ENCODE measurements at places on chromosomes 2 and 18.

DNA sequence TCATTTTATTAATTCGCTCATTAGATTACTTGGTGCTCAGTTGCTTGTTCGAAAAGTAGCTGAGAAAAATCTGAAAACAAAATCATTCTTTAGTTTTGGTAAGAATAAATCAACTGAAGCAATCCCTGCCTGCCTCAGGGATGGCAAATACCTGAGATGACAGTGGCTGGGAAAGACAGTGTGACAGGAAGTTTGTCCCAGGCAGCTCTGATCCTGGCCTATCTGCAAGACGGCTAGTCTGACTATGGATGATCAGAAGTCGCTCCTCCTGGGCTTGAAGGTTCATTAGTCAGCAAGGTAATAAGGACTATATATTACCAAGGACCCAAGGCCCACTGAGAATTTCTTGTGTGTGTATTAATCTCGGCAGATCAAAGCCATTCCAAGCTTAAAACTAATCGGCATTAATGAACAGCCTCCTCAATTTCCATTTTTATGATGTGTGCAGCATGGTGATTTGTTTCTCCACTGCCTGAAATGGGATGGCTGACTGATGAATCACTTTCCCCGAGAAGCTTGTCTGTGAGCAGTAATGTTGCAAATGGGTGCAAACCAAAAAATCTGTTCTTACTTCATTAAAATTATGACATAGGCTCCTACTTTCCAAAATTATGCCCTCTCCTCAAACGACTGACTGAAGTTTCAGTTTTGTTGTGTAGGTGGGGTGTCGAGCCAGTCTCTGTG is 199.9 kb downstream of the ACTR3 start:
- DNase-seq: peak; percentile 8

DNA sequence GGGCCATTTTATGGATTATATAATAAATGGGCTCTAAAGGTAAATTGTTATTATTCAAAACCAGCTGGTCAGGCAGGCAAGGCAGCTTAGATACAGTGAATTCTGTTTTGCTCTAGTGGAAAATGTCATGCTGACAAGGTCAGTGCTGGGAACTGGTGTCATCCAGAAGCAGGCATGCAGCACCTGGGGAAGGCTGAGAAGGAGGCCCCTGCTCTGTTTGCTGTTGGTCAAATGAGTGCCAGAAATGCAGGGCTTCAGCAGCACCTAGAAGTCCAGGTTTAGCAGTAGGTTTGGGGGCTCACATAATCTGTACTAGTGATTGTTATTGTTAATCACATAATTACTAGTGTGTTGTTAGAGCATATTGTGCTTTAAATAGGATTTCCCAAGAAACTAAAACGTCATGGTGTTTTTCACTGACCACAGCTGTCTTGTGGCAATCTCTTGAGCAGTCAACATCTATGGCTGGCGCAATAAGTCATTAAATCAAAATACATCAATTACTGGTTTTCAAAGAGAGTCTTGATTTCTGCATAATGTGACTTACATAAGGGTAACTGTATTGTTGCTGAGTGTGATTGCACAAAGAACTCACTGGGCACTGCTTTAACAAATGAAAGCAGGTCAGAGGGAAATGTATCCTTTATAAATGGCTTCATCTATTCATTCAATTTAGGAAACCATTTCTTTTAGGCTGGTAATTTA is 99.1 kb downstream of the MYO3B start:
- DNase-seq: no peak

GRCh38 chr2:152466041-152466440 is 131.1 kb downstream of the FMNL2 start:
- no peak for DNase-seq

DNA sequence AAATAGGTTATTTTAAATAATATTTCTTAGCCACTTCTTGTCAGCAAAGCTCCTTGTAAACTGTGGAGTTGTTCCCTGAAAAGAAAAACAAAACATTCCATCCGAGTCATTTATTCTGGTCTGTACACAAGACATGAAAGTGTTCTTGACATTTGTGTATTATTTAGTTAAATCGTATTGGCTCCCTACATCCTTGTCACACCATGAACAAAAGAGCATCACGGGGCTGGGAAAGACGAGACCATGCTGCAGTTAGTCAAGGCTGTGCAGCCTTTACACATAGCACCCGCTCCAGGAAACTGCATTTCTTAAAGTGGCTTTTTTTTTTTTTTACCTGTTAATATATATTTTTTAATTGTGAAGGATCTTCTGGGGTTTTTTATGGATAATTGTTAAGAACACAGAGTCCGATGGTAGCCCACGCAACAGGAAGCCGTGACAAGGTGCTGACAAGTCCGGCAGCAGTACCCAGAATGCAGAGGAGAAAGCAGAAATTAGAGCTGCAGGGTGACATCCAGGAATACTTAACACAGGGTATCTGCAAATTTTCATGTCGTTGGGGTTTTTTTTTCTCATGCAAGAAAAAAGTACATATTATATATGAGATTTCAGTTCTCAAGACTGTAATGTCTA is 588.4 kb downstream of the ARHGAP15 start:
- no peak for DNase-seq

DNA sequence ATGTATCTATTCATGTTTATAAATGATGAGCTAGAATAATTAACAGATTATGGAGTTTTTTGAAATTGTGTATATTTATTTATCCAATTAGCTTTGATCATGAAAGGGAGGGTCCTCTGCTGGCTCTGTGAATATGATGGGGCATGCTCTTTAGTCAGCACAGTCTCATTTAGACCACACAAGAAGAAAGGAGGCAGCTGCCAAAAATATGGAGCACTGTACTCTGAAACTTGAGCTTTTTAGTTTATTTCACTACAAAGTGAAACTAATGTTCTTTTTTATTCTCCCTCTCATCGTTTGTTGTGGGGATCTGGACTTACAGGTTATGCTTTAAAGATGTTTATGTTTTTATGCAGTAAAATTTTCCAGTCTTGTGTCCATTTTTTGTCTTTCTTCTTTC is 266.9 kb upstream of the GULP1 start:
- DNase-seq: no peak

DNA sequence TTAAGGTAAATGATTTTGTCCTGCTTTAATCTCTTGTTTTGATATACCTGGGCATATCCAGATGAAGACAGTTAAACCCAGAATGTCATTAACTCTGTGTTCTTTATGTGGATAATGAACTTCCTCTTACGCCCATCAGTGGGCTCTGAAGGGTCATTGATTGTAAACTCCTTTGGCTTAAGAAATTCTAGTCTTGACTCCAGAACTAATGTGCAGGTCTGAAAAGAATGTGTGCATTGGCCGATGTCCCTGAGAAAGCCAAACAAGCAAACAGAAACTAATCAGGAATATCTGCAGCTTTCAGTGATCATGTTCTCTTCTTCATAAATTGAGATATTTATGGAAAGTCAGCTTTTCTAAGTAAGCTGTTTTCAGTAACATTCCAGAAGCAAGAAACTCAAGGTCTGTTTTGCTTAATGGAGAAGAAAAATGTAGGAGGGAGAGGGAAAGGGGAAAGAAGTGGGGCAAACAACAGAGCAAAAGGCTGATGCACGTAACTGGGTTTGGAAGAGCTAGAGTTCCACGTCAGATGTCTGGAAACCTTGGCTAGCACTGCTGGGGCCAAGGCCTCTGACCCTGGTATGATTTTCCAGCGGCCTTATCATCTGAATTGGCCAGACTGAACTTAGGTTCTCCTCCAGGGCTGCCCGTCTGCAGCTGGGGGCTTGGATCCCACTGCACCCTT is 61.3 kb upstream of the FHL2 start:
- DNase-seq: no peak

DNA sequence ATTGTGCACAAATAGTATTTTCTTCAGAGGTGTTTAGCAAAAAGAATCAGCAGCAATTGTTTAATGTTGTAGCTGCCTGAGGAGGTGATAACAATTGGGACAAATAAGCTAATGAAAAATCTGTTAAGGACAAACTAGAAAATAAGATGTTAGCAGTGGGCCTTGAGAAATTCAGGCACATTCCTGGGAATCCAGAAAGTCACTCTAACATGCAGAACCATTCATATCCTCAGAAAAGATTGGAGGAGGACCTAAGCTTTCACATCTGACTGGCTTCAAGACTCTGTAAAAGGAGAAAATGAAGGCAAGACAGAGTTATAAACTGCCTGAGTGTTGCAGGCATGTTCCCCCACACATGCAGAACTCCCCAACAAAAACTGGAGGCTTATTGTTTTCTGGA is 353.5 kb upstream of the RGPD4 start:
- DNase-seq: no peak

DNA sequence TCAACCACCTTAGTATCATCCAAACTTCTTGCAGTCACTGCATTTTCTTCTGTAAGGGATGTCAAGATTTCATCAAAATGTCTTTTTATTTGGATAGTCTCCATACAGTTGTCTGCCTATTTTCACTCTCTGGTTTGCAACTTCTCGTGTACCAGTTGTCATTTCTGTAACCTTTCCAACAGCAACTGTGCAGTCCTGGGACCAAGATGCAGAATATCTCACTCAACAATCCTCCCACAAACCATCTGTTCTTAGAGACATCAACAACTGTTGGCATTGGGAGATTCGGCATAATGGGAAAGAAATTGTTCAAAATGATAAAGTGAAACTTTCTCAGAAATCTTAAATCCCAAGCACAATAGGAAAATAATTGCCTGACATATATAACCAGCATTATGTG is 933.6 kb upstream of the SLC39A10 start:
- no peak for DNase-seq

DNA sequence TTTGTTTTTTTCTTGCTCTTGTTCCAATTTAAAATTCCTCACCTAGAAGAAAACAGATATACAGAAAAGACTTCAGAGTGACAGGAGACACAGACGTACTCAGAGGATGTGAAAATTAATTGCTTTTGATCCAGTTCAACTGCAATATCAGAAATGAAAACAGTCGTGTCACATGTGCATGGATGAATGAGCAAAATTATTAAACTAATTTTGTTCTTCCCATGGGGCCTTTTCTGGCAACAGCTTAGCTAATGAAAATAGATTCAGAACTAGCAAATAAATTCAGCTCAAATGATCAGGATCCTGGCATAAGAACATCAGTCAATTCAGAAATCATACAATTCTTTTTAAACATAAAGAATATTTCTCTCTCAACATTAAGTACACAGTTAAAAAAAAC is 100.5 kb downstream of the CABYR start:
- no peak for DNase-seq

GRCh38 chr2:142907653-142908052 is 30.2 kb downstream of the KYNU start:
- DNase-seq: no peak

- DNase-seq: no peak
Measured at GRCh38 chr18:49251451-49251850, 209.0 kb downstream of the DYM start.

DNA sequence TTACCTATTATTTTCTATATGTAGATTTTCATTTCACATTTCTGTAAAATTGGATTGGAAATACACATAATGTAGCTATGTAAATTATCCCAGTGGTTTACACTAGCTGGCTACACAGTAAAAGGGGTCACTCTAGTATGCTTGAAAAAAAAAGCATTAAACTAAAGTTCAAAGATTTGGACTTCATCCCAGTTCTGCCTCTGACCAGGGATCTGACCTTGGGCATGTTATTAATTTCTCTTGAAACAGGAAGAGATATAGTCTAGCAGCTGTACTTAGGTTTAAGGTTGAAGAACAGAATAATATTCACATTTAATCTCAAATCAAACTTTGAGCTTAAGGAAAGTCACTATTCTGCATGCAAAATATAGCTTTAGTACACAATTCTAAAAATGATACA is 64.5 kb upstream of the RPE start:
- DNase-seq: no peak

DNA sequence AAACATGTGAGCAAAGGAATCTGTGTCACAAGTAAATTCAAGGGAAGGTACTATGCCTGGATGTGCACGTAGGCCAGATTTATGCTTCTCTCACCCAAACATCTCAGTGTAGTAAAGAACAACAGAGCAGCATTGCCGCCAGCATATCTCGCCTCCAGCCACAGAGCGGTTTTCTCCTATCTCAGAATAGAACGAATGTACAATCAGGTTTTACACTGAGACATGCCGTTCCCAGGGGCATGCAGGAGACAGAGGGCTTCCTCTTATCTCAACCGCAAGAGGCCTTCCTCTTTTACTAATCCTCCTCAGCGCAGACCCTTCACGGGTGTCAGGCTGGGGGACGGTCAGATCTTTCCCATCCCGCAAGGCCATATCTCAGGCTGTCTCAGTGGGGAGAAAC is 175.3 kb downstream of the RPIA start:
- DNase-seq: no peak

GRCh38 chr2:66849153-66849755 is 414.3 kb downstream of the MEIS1 start:
- DNase-seq: peak; percentile 9

DNA sequence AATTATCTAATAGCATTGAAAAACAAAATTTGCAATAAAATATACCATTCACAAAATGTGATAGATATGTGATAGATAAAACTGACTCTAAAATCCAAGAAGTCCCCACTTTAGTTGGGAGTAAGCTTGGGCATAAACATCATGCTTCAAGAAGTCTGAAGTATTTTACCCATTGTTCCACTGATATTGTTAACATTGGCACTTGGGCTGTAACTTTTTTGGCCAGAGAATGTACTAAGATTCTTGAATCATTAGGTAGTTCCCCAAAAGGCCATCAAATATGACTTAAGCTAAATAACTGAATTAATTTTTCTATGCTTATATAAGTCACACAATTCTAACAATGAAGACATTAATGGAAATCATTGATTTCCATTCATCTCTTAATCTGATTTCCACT is 413.6 kb downstream of the CDH2 start:
- no peak for DNase-seq

DNA sequence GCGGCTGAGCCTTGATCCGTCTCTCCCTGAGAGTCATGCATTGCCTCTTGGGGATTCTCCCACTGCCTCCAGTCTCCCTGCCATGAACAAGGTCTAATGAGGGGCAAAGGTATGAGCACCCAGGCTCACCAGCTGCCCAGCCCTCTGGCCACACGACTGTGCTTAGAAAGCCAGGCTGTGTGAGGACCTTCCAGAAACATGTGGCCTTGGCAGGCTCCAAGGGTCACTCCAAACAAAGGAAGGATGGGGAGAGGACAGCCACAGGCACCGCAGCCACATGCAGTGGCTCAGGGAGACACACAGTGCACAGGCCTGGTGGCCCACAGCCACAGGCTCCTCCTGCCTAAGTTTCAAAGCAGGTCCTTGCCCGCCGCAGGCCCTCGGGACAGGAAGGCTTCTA is 35.8 kb downstream of the TGFA start:
- no peak for DNase-seq

DNA sequence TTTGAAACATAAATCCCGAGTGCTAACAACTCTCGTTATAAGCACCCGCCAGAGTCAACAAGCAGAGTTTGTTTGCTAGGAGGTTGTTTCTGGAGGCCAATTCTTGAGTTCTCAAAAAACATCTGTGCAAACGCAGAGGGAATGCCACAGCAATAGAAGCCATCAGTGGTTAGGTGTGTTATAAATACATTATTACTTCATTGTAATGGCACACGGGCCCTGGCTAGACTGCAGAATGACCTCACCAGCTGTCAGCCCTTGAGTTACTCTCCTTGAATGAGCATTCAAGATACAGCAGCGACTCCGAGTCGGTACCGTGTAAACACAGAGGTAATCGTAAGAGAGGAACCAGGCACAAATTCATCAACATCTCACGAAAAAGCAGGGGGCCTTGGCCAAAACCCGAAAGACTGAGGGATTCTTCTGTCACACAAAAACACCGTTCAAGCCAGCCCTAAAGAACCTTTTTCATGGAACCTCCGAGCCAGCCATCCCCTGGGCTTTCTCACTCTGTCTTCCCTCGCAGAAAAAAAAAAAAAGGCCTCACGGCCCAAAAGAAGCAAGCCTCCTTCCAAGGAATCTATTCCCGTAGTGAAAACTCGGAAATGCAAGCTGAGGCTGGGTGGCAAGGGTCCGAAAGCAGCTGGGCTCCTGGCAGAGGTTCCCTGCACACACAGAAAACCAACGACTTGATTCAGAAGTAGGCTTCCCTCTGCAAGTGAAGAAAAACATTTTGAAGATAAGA is 133.7 kb upstream of the MEIS1 start:
- no peak for DNase-seq
